ENCODE measurements at places on chromosomes 2 and 18.

GRCh38 chr2:241514986-241515737 is 6.8 kb upstream of the STK25 start:
- H3K4me3 ChIP-seq = no peak overlapping the region
- H3K27me3 ChIP-seq = no peaks in the 10 kb centered on the region
- no peaks in the 10 kb centered on the region for H3K36me3 ChIP-seq
- no peak overlapping the region for H3K27ac ChIP-seq
- no peaks in the 10 kb centered on the region for H3K4me1 ChIP-seq

GRCh38 chr2:218694405-218695145 is 16.1 kb upstream of the TTLL4 start:
- no peaks in the 10 kb centered on the region for H3K27me3 ChIP-seq

DNA sequence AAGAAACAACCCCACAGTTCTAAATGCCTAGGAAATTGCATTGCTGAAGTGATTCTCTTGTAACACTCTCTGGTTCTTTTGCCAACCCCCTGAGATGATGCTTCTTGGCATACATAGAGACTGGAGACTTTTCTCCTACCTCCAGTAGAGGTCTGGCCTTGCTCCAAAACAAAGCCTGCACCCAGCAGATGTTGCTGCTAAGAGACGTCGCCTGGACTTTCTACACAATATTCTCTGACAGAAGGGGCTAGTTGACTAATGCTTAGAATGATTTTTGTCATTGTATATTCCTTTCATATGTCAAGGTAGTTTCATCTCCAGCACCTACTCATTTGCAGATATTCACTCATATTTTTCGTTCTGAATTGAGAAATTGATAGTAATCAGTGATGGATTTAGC is 24.6 kb downstream of the SOWAHC start:
- H3K36me3 ChIP-seq = no peaks in the 10 kb centered on the region
- no peak for DNase-seq
- no peak overlapping the region for H3K27ac ChIP-seq
- no peaks in the 10 kb centered on the region for H3K27me3 ChIP-seq
- H3K4me3 ChIP-seq = no peak overlapping the region

DNA sequence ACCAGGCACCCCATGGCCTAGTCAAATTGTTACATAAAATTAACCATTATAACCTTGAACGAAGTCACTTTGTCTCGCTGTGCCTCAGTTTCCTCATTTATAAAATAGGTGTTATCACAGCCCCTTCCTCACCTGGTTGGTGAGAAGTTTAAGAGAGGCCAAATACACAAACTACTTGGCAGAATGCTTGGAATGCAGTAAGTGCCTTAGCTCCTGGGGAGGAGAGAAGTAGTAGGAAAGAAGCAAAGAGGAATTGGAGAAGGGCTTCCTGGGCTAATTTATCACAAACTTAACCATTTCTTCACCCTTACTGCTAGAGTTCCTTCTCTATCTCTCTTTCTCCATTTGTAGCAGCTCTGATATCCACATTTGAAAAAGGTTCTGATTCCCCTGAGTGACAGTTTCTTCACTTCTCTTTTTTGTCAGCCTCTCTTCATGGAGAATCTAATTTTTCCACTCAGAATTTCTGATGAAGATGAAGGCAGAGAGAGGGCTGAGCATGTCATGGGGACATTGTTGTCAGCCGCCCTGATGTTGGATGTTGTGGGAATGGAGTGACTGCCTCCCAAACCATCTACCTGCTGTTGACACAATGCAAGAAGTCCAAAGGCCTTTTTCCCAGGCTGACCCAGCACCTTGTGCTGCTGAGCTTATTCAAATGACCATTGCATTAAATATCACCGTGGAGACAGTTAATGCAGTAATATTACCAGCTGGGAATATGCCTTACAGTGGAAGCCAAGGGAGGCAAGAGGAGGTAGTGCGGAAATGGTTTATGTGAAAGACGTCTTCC is 60.4 kb downstream of the BOD1L2 start:
- no peak overlapping the region for H3K27ac ChIP-seq
- peaks cover 19% of the 10 kb centered on the region for H3K4me1 ChIP-seq
- no peaks in the 10 kb centered on the region for H3K27me3 ChIP-seq
- no peak for DNase-seq

All from keratinocyte (primary cell).